ENCODE measurements at places on chromosomes 7 and 10.
A peak's percentile ranks its signal among the peaks of the same experiment; 100 is the strongest.

DNA sequence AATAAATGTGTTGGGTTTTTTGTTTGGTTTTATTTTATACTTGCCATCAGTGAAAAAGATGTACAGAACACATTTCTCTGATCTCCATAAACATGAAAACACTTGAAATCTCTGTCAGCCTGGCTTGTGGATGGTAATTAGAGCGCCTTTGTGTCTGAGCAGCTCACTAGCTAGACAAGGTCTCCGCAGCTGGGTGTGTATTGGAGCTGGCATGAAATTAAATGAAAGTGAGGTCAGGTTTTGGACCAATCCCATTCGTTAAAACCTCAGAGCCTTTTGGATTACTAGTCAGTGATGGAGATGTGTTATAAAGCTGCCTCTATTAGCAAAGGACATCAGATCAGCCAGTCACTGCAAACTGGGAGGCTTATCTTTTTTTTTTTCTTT, 2.7 kb downstream of the FRAT1 start:
- no peak for DNase-seq

DNA sequence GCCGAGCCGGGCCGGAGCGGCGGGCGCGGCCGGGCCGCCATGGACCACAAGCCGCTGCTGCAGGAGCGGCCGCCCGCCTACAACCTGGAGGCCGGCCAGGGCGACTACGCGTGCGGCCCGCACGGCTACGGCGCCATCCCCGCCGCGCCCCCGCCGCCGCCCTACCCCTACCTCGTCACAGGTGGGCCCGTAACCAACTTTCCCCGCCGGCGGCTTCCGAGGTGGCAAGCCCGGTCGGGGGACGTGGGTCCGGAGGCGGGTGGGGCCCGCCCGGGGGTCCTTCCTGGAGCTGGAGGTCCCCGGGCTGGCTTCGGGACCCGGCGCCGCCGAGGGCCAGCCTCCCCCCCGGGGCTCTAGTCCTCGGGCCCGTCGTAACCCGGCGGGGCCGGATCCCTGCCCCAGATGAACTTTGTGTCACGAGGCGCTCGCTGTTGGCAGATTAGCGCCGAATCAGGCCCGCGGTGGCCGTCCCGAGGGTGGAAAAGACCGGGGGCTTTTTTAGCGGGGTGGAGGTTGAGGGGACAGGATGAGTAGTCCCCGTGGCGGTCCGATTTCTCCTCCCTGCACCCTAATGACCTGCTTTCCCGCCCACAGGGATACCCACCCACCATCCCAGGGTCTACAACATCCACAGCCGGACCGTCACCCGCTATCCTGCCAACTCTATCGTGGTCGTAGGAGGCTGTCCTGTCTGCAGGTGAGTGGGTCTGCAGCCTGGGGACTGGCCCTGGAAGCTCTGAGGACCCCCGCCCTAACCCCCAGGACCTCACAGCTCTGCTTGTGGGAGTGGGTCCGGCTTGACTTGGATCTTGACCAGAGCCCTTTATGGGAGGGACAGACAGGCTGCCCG, 496 bp downstream of the BRI3 start:
- no peak for DNase-seq

DNA sequence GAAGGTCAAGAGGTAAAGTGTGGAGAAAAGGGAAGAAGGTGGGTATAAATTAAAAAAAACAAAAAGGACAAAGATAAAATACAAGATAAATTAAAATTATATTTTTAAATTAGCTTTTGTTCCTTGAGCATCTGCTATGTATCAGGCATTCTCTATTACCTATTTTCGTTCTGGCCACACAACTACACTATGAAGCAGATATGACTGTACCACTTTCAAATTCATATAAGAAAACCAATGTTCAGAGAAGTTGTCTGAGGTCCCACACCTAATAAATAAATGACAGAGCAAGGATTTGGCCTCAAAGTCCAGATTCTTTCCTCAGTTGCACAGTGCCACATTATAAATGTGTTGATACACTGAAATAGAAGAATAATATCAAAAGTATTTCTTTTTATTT, 103.8 kb upstream of the PCDH15 start:
- DNase-seq = no peak

DNA sequence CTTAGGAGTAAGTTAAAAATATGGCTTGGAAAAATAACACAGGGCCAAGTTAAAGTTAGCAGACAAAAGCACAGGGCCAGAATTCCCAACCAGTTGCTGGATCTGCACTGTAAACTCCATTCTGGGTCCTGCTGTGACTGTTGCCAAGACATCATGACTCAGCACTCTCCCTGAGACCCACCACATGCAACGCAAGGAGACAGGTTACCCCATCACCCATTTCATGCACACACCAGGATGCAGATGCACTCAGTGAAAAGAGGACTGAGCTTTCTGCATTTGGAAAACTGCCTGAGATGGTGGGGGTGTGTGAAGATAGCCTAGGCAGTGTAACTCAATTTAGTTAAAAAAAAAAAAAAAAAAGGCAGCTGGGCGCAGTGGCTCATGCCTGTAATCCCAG, 97.6 kb upstream of the ZNF438 start:
- DNase-seq = no peak

- no peak for DNase-seq
These were observed 38.6 kb upstream of the WASL start for GRCh38 chr7:123787220-123788007.

- no peak for DNase-seq
These were observed 496.7 kb downstream of the SH2D4B start for GRCh38 chr10:81034383-81034782.

- peak; percentile 48 for DNase-seq
These were observed 1.4 kb upstream of the AKR1B15 start for GRCh38 chr7:134547397-134548054.

- no peak for DNase-seq
These were observed 2.6 kb downstream of the CHCHD3 start for GRCh38 chr7:133079296-133079695.

DNA sequence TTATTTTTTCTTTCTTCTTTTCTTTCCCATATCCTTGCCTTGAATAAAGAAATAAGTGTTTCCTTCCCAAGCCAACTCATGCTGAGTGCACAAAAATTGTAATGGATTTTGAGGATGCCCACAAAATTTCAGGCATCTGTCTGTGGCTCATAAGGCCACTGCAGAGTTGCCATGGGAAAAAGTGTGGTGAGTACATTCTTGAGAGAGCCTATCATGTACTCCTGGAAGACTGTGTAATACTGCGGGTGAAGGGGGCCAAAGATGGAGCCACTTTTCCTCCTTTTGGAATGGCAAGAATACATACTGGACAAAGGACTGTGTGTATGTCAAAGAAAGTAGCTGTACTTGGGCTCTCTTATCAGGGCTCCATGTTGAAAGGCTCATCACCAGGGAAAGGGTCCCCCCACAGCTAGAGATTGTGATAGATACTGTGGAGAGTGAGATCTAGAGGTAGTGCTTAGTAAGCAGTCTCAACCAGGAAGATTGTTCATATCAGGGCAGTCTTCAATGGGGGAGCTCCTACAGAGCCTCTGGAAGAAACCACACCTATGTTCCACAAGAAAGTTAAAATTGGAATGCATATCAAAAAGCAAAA, 341.6 kb upstream of the KCND2 start:
- DNase-seq = no peak

DNA sequence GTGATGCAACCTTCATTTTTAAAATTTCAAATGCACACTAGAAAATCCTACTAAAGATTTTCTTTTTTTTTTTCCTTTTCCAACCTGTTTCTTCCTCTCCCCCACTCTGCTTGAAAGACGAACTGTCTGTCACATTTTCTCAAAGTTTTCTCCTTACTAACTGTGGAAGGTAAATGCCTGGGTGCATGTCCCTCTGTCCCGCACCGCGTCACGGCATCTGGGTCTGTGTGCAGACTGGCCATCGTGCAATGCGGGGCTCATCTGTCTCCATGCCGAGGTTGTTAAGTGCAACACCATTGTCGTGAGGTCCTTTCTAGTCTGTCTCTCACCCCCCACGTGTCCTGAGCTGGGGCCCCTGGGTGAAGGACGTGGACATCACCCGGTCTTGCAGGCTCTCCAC, 28.4 kb downstream of the PFKFB3 start:
- no peak for DNase-seq

DNA sequence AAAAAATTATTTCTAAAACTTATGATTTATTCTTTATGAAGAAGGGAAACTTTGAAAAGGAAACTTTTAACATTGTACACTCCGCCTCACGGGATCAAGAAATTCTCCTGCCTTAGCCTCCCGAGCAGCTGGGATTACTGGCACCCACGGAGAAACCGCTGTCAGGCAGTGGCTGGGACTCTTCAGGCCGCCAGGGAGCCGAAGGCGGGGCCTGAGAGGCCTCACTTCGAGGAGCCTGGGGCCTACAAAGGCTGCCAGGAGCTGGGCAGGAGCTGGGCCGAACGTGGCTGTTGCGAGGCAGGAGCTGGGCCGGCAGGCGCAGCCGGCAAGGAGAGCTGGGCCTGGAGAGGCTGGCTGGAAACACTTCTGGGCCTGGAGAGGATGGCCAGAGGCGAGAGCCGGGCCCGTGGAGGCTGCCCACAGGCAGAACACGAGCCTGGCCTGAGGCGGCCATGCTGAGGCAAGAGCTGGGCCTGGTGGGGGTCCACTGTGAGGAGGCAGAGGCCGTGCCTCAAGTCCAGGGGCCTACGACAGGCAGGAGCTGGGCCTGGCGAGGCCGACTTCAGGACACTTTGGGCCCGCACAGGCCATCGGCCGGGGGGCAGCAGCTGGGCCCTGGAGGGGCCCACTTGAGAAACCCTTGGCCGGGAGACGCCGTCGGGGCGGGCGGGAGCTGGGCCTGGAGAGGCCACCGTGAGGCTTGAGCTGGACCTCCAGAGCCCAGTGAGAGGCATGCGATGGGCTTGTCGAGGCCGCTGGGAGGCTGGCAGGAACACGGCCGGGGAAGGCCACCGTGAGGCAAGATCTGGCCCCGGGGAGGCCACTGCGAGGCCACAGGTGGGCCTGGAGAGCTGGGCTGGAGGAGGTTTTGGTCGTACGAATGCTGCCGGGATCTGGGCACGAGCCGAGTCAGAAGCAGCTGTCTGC, 23.7 kb downstream of the MDH2 start:
- DNase-seq = no peak

DNA sequence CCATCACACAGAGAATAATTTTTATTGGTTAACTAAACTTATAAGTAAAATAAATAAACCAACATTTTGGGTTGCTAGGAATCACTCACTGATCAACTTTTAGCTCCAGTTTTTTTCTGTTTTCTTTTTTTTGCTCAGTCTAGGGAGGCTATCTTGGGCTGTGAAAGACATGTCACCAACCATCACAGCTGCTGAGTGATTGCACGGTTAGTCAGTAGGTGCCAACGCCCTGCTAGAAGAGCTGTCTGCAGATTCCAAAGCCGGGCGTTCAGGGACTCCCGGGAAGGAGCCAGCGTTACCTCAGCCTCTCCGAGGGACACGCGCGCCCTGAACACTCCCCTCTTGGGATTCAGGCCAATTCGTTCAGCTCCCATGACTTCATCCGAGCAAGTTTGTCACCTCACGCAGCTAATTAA, 604 bp upstream of the STAM start:
- no peak for DNase-seq

GRCh38 chr10:98349508-98349922, 65.5 kb downstream of the PYROXD2 start:
- DNase-seq = no peak

GRCh38 chr10:33321516-33321915, 13.0 kb downstream of the NRP1 start:
- no peak for DNase-seq

DNA sequence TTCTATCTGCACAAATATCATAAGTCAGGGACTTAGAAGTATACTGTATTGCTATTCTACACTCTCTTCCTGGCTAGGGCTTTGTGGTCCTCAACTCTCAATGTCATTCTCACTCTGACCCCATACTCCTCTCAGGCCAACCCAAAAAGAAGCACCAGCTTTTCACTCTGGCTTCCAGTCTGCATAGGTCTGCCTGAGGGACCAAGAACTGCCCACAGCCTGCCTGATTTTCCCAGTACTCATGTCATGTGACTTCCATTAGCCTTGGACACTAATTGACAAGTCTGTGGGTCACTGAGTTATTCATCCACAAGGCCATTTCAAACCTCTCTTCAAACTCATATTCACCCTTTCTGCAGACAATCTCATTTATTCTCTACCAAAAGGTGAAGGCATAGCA, 19.8 kb downstream of the PMPCB start:
- DNase-seq = no peak

GRCh38 chr7:77797734-77798393, 370 bp downstream of the TMEM60 start:
- peak; percentile 4 for DNase-seq

- DNase-seq = no peak
These were observed 102.1 kb downstream of the MPP7 start for GRCh38 chr10:28200775-28201174.

DNA sequence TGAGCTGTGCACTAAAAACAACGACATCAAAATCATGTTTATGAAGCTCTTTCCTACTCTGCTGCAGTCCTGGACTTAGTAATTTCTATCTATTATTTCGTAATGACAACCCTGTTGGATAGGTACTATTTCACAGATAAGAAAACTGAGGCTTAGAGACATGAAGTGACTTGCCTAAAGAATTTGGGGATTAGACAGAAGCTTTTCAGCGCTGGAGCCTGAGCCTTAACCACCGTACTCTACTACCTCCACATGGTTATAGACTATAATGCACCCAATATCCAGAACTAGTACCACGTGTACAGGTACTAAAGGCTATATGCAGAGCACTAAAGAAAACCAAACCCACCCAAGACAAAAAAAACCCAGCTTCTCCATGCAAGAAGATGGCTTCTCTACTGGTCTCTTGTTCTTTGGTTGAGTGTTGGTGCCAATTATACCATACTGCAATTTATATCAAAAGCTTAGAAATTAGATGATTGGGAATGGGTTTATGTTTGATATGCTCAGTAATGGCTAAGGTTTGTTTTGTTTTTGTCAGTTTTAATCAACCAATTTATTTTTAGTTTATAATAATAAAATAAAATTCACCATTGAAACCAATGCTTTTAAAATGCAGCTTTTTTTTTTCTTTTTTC, 6.5 kb upstream of the SNX10 start:
- DNase-seq = no peak

GRCh38 chr10:1674501-1674900, 62.8 kb downstream of the ADARB2 start:
- no peak for DNase-seq

DNA sequence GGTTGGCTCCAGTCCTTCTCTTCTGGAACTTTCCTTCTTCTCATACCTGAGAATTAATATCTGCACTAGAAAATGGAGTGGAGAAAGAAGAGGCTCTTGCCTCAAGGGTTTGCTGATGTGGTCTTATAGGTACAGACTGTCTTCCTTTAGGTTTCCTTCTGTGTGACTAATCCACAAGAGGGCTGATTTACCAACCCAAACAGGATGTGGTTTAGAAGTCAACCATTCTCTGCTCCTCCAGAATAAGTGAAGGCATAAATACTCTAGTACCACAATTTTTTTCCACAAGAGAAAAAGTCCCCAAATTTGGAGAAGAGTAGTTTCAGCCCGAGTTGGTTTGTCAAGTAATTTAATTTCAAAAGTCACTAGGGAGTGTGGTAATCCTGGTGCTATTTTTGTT, 85.8 kb downstream of the NRP1 start:
- DNase-seq = peak; percentile 2

GRCh38 chr10:43100366-43100765, 23.5 kb downstream of the RET start:
- DNase-seq = no peak

GRCh38 chr7:102236592-102237287, 49.9 kb upstream of the SH2B2 start:
- no peak for DNase-seq
